Dermis blood vessel endothelial cell (primary cell): ENCODE measurements at places on chromosomes 2 and 18. TPM values are rescaled to one million over a fixed set of nuclear protein-coding genes. Genes with fewer than 3 reads are reported as not detected.
A peak's percentile ranks its signal among the peaks of the same experiment; 100 is the strongest.

OTX1 gene
- 0.34 TPM in 1 of 2 replicates, not detected in the other for total RNA-seq

- DNase-seq, result peak; percentile 2
Measured at GRCh38 chr2:8754106-8754776, 72.4 kb downstream of the ID2 start.

SLC9A4 gene
- total RNA-seq, result not detected in 2 replicates

GRCh38 chr2:135299658-135300244 lies 231.3 kb downstream of the ZRANB3 start:
- DNase-seq, result peak; percentile 57
